ENCODE measurements at places on chromosomes 12 and 14.

DNA sequence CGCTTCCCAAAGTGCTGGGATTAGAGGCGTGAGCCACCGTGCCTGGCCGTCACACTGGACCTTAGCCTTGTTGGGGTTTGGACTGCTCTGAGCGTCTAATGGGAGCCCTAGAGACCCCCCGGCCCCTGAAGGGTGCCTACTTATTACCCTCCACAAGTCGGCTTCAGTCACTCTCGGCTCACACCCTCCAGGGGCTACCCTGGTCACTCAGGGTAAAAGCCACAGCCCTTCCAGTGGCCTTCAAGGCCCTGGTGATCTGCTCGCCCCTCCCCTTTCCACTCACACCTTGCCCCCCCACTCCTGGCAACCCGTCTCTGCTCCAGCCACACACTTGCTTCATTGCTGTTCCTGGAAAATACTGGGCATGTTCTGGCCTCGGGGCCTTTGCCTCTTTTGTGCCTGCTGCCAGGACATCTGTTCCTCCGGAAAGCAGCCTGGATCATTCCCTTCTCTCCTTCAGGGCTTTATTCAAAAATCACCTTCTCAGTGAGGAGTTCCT is 3.6 kb upstream of the MORN3 start:
- DNase-seq: no peak

DNA sequence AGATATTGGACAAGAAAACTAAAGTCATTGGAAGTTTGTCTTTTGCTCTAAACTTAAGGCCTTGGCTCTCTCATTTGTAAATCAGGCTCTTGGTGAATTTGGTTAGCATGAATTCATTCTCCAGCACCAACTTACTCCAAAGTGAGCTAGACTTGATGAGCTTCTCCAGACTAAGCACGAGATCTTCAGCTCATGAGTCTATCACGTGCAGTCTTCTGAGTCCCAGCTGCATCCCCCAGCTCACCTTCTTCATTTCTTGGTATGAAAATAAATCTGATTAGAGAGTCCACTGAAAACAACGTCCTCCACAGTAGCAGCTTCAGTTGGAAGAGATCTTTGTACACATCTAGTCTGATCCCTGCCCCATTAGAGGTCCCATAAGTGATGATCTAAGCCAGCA is 52.5 kb upstream of the DDX11 start:
- no peak for DNase-seq

DNA sequence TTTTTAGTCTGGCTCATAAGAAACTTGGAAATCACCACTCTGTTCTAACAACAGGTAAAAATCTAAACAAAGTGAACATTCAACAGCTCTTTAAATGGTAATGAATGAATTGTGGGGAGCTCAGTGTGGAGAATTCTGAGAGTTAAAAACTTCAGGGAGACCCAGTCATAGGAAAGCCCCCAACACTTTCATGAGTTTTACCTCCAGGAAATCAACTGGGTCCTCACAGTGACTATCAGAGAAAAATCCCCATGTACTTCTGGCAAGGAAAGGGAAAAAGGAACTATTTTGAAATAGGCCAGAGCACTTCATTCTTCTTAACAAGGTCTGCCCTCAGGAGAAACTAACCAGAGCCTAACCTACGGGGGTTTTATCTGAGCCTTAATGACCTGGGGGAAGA is 134.7 kb downstream of the CMAS start:
- no peak for DNase-seq

- DNase-seq: no peak
These were observed 46.0 kb downstream of the ITPR2 start for GRCh38 chr12:26786865-26787514.

GRCh38 chr14:55221968-55222367 is 30.6 kb upstream of the DLGAP5 start:
- no peak for DNase-seq

- no peak for DNase-seq
These were observed 16.1 kb downstream of the CLSTN3 start for GRCh38 chr12:7146228-7146627.

DNA sequence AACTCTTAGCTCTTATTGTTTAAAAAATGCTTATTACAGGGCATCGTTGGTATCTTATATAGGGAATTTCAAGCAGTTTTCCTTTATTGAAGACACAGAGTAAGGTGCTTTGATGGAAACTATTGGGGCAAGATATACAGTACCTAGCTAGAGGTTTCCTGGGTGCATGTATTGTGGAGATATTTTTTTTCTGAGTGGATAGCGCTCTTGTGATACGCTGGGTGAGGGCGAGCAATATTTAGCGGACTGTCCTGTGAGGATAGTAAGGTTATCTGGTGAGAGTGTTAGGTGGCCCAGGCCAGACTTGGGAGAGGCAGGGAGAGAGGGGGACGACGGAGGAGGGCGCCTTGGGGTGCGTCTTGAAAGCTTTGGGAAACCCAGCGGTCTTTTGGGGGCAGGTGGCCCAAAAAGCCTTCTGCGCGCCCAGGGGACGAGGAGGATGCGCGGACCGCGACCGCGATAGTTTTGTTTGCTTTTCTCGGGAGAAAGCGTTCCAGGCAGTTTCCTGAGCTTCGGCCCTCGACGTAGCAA is 596 bp upstream of the BICD1 start:
- no peak for DNase-seq

DNA sequence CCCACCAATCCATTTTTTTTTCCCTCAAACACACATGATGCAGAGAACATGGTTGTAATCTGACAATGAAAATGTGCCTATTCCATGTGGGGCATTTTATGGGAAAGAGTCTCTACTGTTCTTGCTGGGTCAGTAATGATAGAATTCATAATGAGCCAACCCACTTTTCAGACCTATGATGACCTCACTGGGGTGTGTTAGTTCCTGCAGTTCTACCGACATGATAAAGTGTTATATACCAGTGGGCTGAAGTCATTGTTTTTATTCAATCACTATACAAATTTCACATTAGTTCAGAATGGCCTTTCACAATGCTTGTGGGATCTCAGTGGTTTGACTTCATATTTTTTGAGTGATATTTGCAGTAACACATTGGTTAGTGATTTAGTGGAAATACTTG is 47.5 kb downstream of the PPFIBP1 start:
- DNase-seq: no peak

- DNase-seq: no peak
These were observed 70.8 kb downstream of the POLR3B start for GRCh38 chr12:106428384-106428783.

GRCh38 chr12:53221203-53222080 is 10.6 kb downstream of the RARG start:
- no peak for DNase-seq

DNA sequence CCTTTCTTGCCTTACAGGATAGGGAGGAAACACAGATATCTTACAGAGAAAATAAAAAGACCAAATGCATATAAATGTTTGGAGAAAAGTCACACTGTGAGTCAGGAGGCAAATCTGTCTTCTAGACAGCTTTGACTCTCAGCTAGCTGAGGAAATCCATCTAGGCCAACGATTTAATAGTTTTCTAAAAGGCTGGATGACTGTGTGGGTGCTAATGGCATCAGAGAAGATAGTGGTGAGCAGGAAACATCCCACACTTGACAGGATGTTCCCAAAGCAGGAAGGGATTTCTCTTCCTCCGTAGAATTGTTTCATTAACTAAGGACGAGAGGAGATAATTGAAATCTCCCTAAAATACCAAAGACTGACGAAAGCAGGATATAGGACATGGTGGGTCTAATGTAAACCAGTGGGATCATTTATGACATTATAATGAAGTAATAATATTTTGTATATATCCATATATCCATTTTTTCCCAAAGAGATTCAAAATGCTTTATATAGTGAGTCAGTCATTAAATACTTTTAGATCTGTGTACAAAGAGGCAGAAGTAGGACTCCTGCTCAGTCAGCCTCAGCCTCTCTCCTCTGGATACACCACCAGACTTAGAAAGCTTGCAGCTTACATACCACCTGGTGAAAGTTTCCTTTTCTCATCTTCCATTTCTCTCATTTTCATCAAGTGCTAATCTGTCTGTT is 44.3 kb upstream of the PSMA6 start:
- no peak for DNase-seq

DNA sequence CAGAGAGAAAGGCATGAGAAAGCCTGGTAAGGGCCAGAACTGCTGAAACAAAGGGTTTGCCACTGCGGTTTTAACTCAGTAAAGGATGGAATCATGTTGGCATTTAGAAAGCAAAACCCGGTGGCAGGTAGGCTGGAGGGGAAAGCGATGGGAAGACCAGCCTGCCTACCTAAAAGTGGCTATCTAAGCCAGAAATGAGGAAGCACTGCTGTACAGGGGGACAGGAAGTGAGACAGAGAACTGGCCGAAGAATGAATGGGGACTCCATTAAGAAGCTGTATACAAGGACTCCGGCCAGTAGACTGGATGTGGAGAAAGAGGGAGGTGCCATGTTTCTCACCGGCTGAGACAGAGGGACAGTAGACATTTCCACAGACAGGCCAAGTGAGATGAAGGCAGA is 48.2 kb downstream of the PPM1H start:
- no peak for DNase-seq

DNA sequence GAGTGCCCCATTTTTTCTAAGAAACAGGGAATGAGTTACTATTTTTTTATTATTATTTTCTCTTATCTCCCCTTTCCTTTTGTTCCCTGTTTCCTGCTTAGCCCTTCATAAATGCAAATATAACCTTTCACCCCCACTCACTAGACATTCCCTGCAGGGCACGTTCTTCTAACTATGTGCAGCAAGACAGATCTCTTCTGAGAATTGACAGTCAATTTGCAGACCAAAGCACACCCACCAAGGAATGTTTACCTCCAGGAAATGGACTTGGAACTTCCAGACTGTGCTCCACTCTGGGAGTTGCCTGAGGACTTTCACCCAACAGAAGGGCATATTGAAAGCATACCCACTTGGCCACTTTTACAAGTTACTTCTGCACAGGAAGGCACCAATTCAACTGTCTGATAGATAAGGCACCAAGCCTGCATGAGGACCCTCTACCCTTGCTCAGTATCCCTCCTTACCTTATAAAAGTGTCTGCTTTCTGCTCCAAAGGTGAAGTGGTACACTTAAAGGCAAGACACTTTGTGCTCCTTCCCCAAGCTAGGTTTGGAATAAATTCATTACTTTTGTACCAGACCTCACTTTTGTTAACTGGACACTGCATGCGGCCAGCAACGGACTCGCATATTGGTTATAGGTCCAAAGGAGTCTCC is 6.5 kb downstream of the TAS2R19 start:
- DNase-seq: no peak

DNA sequence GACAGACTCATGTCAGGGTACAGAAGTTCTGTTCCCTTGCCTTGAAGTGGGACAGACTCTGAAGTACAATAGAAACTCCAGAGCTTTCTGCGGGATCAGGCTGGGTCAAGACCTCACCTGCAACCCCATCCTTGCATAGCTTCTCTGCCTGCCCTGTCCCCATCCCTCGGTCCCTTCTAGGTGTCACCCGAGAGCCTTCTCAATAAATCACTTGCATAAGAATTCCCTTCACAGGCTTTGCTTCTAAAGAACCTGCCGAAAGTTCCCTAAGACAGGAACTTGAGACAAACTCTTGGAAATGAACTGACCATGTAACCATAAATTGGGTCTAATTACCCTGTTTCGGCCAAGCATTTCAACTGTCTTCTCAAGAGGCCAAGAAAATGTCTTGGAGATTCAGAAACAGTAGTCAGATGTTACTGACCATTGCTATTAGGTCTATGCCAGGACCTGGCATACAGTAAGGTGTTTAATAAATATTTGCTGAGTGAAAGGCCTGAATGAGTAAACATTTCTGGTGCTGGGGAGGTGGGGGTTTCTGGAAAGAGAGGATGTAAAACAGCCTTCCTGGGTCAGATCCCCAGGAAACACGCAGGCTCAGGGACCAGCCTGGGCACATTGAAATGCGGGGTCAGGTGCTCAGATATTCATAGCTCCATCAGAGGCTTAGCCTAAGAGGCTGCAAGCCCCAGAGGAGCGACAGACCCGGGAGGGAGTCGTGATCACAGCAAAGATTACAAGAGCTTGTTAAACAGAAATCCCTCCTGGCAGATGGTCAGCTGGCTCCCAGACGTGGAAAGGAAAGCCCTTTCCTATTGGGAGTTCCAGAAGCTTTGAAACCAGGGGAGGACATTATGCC is 226.2 kb upstream of the LHX5 start:
- DNase-seq: no peak

- DNase-seq: no peak
These were observed 21.8 kb downstream of the FUT8 start for GRCh38 chr14:65434216-65434850.

DNA sequence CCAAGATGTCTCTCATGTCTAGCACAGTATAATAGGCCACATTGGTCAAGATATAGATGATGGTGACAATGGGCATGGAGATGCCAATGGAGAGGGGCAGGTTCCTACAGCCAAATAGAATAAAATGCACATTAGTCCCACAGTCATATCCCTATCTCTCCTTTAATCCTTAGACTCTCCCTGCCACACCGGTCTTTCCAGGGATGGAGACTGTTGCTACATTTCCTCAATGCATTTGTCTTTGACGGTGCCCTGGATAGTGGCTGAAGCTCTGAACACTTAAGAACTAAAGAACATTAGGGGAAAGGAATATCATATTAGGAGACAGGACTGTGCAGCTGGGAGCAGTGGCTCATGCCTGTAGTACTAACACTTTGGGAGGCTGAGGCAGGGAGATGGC is 9.7 kb downstream of the OXA1L start:
- DNase-seq: no peak

DNA sequence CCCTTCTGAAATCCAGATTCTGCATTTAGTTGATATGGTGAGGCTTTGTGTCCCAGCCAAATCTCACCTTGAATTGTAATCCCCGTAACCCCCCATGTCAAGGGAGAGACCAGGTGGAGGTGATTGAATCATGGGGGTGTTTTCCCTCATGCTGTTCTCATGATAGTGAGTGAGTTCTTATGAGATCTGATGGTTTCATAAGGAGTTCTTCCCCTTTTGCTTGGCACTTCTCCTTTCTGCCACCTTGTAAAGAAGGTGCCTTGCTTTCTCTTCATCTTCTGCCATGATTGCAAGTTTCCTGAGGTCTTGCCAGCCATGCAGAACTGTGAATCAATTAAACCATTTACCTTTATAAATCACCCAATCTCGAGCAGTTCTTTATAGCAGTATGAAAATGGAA is 23.1 kb upstream of the C12orf42 start:
- no peak for DNase-seq

- no peak for DNase-seq
These were observed 124.6 kb downstream of the RFLNA start for GRCh38 chr12:124419292-124420040.

- DNase-seq: no peak
These were observed 1.5 kb downstream of the ATP2B1 start for GRCh38 chr12:89706986-89707702.

DNA sequence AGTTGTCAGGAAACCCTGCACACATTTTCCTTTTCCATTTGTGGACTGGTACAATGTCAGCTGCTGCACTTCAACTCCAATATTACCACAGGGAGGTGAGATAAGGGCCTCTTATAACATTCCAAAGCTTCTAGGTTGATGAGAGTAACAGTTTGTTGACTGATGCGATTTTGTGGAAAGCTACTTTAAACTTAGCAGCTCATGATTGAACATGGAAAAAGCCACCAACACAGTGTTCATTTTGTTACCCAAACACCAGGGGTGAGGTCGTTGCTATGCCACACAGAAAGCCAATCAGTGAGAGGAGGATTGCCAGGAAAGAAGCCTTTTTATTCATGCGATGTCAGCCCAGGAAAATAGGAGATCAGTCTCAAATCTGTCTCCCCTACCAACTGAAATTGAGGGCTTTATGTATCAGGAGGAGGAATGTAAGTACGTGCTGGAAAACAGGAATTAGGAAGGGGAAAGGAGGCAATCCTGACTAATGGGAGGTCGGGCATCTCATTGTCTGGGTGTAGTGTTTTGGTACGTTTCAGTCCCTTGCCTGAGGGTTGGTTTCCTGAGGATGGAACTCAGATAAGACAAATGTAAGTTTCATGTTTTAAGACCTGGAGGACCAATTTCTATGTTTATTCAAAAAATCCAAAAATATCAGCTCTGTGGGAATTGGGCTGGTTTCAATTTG is 92.7 kb upstream of the PLEKHA5 start:
- DNase-seq: no peak

Data from ascending aorta (tissue), 2 donors.